ENCODE measurements at places on chromosomes 2 and 18. TPM values are rescaled to one million over a fixed set of nuclear protein-coding genes. Genes with fewer than 3 reads are reported as not detected.

- no peak for DNase-seq
Measured at GRCh38 chr2:215882689-215883088, 130.7 kb downstream of the MREG start.

GRCh38 chr2:53727921-53728320 lies 39.7 kb upstream of the CHAC2 start:
- no peak for DNase-seq

GRCh38 chr2:120535081-120535480 lies 189.1 kb downstream of the INHBB start:
- no peak for DNase-seq

The ZNF804A gene
- not detected for total RNA-seq

DNA sequence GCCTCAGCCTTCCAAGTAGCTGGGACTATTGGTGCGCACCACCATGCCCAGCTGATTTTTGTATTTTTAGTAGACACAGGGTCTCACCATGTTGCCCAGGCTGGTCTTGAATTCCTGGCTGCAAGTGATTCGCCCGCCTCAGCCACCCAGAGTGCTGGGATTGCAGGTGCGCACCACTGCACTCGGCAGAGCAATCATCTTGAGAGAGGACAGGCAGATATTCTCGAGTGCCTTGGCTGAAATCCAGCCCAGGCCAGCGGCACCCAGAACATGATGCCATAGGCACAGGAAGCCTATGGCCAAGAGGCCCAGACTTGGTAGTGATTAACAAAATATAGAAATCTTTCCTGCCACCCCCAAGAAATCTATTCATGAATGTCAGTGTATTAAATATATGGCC lies 58.0 kb upstream of the PEX13 start:
- no peak for DNase-seq

DNA sequence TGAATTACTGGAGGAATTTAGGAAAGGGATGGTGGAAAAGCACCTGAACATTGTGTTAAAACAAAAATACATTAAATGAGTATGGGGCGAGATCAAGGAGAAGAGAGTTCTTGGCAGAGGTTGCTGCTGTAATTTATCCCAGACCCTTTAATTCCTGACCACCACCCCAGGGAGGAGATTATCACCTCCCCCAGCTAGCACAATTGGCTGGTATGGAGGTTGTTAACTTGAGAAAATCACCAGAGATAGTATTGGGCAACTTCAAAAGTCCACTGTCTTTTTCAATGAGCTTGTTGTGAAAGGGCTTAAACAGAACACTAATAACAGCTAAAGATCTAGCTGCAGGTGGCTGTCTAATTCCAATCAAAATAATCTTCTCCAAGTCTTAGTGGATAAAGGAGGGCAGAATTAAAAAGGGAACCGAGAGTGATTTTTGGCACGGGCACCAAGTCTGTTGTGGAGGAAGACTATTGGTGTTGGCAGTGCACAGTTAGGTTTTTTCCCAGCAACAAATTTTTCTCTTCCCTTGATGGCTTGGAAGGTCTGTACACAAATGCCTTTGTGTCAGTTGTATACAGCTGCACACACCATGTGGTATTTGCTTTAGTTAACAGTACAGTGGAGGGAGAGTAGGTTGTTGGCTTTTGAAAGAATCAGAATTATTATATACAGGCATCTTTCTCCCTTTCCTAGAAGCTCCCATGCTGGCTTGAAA lies 289.5 kb downstream of the SLC4A3 start:
- DNase-seq, result no peak

DNA sequence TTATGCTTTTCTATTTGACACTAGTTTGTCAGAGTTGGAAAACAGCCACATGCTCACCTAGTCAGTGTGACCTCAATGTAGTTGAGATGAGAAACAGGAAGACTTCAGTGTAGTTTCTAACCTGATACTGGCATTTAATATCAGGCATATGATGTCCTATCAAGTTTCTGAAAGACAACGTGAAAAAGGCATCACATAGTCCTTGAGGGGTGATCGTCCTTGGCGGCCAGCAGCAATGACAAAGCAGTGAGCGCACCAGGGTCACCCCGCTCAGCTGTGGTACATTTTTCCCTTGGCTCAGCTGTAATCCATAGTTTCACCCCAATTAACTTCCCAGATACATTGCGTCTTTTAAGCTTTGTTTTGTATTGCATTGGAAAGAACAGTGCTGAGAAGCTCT lies 4.3 kb downstream of the HSPE1 start:
- DNase-seq, result no peak

GRCh38 chr2:100242476-100242875 lies 79.8 kb downstream of the LONRF2 start:
- no peak for DNase-seq

GRCh38 chr2:126914811-126915500 lies 16.3 kb downstream of the TEX51 start:
- peak; percentile 80 for DNase-seq

- no peak for DNase-seq
Measured at GRCh38 chr2:29485631-29486030, 370.4 kb downstream of the CLIP4 start.

DNA sequence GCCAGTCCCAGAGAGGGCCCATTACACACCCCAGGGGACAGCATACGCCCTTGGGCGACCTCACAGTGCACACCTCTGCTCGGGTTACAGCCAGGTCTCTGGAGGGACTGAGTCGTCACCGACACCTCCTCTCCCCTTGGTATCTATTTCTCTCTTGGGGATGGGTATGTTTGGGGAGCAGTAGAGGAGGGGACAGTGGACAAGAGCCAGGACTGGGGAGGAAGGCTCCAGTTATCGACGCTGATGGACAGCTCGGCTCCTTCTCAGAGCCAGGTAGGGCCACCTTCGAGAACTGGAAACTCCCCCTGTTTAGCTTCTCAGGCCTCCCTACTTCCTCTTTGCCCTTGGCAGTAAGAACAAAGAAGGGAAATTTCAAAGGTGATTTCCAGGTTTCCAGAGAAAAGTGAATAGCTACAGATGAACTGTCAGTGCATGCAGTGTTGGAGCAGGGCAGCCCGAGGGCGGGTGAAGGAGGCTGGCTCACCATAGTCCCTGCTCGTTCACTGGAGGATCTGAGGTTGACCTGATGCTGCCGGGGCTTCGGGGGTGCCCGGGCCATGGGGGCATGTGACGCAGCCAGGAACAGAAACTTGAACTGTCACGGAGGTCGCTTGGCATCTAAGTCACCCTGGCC lies 4.4 kb upstream of the SEMA4C start:
- DNase-seq, result no peak

The ZNF519 gene
- total RNA-seq, result 3.9 TPM

The CFAP65 gene
- not detected for total RNA-seq

- DNase-seq, result no peak
Measured at GRCh38 chr2:135055182-135055786, 3.2 kb downstream of the RAB3GAP1 start.

DNA sequence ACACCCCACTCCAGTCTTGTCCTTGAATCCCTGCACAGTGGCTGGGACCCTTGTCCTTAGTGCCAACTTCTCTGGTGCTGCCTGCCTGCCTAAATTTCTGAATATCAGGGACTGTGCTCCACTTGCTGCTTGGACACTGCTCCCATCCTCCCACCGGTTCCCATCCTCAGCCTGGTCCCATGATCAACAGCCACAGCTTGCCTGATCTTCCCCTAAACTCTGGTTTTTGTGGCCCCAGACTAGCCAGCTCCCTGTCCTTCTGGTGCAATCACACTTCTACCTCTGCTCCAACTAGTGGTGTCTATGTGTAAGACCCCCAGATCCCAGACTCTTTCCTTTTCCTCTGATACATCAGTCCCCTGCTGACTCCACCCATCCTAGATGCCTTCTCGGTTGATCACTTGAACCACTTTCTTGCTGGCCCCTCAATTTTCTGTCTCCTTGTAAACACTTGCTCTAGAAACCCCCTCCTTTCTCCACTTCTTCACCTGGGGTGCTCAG lies 37.2 kb upstream of the POLE4 start:
- no peak for DNase-seq

The CGREF1 gene
- 11.0 TPM for total RNA-seq

- DNase-seq, result no peak
Measured at GRCh38 chr2:58006952-58007284, 39.7 kb upstream of the VRK2 start.

GRCh38 chr2:189783451-189783926 lies 650 bp downstream of the ORMDL1 start:
- no peak for DNase-seq

The AQP4 gene
- total RNA-seq, result not detected

The MOGAT1 gene
- 0.74 TPM for total RNA-seq

- no peak for DNase-seq
Measured at GRCh38 chr2:189379287-189379630, 62.0 kb upstream of the WDR75 start.

GRCh38 chr2:19752500-19752899 lies 149.3 kb downstream of the TTC32 start:
- DNase-seq, result peak; percentile 59

- DNase-seq, result no peak
Measured at GRCh38 chr2:102159295-102159694, 16.7 kb downstream of the IL1R1 start.

The GALR1 gene
- 0.03 TPM for total RNA-seq

The ITPRIPL1 gene
- total RNA-seq, result 3.1 TPM

DNA sequence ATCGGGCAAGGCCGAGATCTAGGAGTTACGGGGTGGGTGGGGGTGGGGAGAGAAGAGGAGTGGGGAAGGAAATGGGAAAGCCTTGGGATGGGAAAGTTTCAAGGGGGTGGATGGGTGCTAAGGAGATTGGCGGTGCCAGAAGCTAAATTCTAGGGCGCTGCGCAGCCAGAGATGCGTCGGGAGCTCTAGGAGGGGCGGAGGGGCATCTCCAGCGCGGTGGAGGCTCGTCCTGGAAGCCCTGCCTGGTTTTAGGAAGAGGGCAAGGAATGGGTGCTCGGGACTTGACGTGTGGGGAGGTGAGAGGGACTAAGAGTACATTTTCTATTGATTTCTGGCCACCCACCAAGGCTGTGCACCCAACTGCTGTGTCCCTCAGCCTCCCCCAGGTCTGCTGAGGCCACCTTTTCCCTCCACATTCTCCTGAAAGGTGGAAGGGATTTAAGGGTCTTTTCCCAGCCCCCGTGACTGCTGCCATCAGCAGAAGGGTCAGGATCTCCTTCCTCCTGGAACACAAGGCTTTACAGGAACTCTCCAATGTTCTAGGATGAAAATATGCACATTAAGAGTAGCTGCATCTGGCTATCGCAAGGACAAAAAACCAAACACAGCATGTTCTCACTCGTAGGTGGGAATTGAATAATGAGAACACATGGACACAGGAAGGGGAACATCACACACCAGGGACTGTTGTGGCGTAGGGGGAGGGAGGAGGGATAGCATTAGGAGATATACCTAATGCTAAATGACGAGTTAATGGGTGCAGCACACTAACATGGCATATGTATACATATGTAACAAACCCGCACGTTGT lies 1.4 kb downstream of the C2orf72 start:
- DNase-seq, result no peak

DNA sequence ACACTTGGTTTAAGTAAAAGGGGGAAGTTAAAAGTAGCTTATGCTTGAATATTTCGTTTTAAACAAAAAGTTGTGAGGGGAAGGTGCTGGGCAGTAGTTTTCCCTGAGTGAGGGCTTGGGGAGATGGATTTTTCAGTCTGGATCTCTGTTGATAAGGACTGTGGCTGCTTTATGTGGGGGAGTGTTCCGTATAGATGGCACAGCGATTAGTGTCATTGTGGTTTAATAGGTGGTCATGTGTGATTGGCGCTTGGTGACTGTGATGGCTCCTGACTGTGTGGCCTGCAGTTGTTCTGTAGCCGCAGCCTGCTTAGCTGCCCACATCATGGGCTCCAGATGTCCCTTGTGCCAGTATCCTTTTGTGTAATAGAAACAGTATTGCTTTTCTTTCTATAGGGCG lies 156.2 kb downstream of the WDSUB1 start:
- no peak for DNase-seq

All from mesenteric fat pad (tissue), 1 donor.